ENCODE measurements at places on chromosomes 4 and X.

DNA sequence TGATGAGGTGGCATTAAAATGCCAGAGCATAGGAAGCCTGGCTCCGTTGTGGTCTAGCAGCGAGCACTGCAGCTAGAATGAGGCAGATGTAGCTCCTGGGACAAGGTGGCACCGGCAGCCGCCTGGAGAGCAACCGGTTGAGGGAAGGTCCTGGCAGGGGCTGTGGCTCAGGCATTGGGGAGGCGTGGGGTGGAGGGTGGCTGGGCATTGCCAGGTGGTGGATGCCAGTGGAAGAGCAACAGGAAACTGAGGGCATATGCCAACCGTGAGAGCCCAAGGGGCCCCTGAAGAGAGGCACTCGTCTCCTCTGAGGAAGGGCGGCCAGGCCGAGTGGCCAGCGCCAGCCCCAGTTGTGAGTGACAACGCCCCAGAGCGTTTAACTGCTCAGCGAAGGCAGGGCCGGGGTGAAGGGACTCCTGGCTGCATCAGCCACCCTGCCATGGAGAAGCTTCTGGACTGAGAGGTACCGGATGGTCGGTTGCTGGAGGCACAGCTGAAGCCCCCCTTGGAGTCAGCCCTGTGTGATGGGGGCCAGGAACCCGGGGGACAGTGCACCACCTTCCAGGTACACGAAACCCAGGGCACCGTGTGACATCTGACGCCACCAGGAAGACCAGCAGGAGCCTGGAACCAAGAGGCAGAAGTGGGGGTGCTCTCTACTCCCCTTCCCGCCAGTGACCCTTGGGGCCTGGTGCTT lies 13.2 kb upstream of the PDE6B start:
- DNase-seq: no peak

DNA sequence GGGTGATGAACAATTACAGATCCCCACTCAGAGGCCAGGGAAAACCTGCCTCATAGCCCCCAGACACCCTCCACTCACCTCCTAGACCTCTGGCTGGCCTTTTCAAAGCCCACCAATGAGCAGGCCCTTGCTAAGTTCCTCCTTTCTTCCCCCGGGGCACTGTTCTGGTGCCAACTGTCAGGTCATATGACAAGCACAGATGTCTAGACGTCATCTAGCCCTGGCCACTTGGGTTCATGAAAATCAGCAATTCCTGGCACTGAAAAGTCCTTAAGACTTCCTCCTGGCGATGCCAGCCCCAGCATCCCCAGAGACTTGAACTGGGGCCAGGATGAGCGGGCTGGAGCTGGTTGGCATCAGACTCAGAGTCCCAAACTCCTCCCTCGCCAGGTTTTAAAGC lies 115.6 kb upstream of the NALF2 start:
- no peak for DNase-seq

GRCh38 chr4:8080754-8081065 lies 77.9 kb downstream of the ABLIM2 start:
- DNase-seq: no peak

DNA sequence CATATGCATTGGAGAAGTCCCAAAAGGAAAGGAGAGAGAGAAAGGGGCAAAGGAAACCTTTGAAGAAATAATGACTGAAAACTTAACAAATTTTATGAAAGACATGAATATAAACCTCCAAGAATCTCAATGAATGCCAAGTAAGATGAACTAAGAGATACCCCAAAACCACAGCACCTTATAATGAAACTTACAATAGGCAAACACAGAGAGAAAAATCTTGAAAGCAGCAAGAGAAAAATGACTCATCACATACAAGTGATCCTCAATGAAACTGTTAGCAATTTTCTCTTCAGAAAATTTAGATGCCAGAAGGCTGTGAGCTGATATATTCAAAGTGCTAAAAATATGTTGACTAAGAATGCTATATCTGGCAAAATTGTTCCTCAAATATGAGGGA lies 10.1 kb downstream of the SMIM10L2A start:
- DNase-seq: no peak

DNA sequence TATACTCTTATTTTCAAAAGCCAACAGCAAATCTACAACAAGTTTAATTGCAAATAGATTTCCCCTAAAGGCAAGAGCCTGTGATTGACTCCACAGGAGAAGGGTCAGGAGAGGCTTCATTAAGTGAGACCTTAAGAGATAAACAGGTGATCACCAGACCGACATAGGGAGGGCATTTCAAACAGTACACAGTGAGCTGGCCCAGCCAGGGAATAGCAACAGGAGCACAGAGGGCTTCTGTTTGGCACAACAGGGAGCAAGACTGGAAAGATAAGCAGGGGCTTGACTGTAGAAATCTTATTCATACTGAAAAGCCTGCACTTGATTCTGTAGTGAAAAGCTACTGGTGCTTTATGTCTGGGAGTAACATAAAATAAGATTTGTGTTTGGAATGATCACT lies 3.9 kb downstream of the RUFY3 start:
- no peak for DNase-seq

DNA sequence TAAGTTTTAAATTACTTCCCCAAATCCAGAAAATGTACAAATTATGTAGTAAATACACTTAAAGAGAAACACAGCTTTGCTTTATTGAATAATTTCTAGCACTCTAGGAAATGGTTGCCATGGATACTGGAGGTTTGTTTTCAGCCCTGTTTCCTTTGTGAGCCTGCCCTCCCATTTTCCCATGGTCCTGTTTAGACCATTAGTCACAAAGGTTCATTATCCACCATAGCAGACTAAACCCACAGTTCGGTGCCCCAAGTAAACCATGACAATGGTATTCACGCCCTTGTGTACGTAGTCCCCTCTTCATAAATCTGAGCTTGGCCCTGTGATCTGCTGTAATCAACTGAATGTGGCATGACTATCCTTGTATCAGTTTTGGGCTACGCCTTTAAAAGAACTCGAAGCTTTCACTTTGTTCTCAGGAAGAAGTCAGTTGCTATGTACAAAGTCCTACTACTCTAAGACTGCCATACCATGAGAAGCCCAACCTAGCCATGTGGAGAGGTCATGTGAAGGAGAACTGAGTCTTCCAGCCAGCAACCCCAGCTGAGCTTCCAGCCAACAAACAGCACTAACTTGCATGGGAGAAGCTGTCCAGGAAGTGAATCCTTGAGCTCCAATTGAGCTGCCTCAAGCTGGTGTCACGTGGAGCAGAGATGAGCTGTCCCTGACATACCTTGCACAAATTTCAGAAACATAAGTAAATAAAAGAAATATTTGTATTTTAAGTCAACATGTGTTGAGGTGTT lies 300.4 kb downstream of the LDB2 start:
- DNase-seq: peak; percentile 16

DNA sequence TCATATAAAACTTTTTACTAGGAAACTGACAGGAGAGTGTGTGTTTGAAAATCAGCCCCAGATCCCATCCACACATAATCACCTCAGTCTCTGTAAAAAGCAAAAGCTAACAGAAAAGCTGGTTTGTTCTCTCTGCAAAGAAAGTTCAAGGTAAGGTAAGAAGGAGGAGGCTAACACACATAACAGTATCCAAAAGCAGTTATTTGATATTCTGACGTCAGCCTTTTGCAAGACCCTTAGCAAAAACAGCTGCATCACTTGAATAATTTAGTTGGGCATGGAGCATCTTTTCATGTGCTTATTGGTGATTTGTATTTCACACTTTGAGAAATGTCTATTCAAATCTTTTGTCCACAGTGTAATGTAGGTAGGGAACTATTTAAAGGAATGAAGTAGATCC lies 5.5 kb downstream of the TCEAL9 start:
- no peak for DNase-seq

DNA sequence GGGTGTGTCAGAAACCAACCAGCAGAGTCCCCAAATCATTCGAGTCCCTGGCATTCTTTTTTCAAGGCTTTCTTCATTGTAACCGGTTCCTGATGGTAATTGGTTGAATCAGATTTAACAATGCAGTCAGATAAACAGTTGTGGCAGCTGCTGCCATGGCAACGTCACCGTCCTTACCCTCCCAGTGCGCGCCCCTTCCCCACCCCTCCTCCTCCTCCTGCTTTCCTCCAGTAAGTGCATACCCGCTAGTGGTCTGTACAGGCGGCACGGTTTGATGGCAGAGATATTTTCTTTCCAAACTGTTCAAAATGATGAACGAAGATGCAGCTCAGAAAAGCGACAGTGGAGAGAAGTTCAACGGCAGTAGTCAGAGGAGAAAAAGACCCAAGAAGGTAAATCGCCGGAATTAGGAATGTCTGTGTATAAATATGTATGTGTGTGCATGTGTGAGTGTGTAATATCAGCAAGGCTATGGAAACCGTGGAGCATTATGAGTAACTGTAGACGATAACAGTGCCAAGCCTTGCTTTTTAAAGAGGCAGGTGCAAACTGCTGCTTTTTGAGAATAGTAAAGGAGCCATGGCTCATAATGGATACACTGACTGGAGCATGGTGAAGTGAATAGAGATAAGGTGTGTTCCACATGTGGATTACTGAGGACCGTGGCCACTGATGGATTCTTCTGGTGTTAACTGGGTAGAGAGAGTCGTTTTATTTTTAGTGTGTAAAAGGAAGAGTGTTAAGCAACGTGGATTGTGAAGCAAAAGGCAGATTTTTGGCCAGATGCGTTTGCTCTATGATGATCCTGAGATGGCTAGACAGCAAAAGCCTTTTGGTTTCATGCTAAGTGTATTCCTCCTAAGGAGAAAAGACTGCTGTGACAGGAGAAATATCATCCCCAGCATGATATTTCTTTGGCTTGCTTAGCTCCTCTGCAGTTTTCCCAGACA lies at the start of gene ANK2:
ANK2 (plus strand) TSS at position 233 of the 950 bp plus-strand sequence; CDS start at position 309, 76 bp downstream.
- DNase-seq: peak; percentile 51

DNA sequence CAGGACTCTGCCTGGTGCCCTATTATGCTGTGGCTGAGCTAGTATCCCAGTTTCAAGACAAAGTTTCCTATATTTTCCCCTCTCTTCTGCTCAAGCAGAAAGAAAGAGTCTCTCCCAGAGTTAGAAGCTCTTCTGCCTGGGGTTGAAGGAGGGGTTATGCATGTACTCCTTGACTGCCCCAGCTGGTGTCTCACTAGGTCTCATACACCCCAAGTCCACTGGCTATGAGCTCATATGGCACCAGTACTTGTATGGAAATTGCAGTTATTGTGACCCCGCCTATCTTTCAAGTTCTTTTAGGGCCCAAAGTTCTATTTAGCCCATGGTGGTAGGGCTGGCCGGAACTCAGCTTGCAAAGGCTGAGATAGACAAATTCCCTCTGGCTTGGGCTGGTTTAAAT lies 131.8 kb downstream of the NBDY start:
- DNase-seq: no peak

DNA sequence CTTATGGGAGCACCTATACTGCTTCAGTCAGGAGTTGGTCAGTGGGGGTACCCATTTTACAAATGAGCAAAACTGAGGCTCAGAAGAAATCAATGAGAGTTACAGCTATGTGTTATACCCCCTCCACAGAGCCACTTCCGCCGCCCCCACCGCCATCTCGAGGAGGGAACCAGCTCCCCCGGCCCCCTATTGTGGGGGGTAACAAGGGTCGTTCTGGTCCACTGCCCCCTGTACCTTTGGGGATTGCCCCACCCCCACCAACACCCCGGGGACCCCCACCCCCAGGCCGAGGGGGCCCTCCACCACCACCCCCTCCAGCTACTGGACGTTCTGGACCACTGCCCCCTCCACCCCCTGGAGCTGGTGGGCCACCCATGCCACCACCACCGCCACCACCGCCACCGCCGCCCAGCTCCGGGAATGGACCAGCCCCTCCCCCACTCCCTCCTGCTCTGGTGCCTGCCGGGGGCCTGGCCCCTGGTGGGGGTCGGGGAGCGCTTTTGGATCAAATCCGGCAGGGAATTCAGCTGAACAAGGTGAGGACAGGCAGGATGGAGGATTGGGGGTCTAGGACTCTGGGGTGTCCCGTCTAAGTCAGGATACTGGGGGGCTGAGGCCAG lies 5.0 kb downstream of the WAS start:
- DNase-seq: no peak

DNA sequence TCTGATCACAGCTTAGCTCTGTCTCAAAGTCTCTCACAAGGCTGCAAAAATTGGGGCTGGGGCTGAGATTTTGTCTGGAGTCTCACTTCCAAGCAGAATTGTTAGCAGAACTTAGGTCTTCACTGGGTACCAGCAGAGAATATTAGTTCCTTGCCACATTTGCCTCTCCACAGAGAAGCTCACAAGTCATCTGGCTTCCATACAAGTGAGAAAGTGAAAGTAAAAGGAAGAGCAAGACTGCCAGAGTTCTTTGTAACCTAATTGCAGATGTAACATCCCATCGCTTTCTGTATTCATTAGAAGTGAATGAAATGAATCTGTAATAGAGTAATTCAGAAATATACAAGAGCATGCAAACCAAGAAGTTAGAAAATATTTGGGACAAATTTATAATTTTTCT lies 624.1 kb upstream of the GNPDA2 start:
- DNase-seq: no peak

- no peak for DNase-seq
Measured at GRCh38 chr4:10983268-10983667, 298.7 kb upstream of the CLNK start.

DNA sequence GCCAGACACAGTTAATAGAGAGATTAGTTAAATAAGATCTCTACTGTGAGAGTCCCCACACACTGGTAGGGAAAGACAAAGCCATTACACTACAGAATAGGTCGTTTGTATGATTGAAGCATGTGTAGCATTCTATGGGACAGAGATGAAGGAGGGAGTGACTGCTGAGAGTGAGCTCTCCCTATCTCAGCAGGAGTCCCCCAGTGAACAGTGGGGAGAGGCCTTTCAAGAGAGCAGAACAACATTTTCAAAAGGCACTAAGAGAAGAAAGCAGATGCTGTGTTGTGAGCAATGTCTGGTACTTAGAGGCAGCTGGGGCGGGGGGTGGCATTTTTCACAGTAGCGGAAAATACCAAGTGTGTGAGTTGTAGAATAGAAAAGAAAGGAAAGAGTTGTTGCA lies 413.6 kb downstream of the AFF2 start:
- DNase-seq: no peak

DNA sequence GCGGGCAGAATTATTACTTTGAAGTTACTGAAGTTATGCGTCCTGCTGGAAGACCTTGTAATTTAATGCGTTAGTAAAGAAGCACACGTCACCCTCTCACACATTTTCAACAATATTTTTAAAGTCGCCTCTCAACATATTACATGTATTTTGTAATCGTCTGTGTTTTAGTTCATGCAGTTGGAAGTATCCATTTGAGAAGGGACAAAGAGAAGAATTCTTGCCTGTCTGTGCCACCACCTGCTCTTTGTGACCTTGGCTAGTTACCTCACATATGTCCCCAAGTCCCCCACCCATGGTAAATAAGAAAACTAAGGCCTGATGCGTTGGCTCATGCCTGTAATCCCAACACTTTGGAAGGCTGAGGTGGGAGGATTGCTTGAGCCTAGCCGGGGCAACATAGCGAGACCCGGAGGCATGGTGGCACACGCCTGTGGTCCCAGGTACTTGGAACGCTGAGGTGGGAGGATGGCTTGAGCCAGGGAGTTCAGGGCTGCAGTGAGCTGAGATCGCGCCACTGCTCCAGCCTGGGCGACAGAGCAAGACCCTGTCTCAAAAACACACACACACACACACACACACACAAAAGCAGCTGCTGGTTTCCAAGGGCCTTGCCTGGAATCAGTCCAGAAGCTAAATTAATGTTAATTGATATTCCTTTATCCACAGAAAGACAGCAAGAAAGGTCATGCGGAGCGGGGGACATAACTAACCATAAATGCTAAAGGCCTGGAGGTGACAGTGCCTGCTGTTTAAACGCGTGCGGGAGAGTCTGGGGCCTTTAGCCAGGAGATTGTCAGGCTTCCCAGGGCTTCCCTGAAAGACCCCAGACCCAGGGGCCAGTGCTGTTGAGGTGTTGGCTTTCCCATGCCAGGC lies 811 bp downstream of the TMEM187 start:
- no peak for DNase-seq

- DNase-seq: no peak
Measured at GRCh38 chr4:145390571-145390970, 91.1 kb upstream of the SMAD1 start.

- DNase-seq: no peak
Measured at GRCh38 chr4:4541040-4541631, 712 bp downstream of the STX18 start.
